ENCODE measurements at places on chromosomes 11 and 22.

GRCh38 chr11:76276781-76277155 is 70.5 kb upstream of the WNT11 start:
- no peak for DNase-seq

DNA sequence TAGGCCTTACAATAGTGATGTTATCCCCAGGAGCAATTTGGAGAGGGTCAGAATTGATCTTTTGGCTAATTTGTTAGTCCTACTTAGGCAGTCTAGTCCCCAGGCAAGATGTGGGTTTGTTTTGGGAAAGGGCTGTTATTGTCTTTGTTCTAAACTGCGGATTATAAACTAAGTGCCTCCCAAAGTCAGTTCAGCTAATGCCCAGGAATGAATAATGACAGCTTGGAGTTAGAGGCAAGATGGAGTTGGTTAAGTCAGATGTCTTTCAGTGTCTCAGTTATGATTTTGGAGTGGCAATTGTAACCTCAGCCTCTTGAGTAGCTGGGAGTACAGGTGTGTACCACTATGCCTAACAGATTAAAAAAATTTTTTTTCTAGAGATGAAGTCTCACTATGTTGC is 7.3 kb upstream of the CLNS1A start:
- DNase-seq, result no peak

GRCh38 chr11:32279672-32280071 is 155.7 kb downstream of the WT1 start:
- DNase-seq, result no peak

DNA sequence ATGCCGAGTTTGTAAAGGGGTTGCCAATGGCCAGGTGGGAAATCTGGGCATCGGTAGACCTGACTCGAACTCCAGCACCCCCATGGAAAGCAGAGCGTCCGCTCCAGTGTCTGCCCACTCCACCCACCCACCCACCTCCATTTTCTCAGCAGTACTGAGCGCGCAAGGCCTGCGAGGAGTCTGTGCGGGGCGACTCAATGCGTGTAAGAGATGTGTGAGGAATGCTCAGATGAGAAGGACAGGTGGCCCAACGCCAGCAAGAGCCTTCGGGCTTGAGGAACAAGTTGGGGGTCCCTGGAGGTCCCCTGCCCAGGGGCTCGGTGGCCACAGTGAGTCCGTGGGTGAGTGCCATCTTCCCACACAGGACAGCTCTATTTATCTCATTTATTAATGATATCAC is 50.6 kb downstream of the CERK start:
- DNase-seq, result no peak

DNA sequence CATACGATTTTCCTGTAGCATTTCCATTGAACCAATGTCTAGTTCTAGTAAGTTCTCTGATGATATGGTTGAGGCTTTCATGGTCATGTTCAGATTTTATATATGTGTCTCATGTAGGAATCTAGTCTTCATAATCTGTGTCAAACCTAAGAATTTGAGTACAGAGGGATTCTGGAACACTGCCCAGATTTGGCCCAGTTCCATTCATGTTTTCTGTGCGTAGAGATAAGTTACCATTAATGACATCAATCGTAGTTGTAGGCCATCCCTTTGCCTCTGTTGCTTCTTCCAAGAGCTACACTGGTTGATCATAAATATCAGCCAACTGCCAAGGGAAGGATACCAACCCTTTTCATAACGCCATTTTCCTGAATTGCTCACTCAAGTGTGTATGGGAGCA is 23.3 kb downstream of the ST3GAL4 start:
- no peak for DNase-seq

DNA sequence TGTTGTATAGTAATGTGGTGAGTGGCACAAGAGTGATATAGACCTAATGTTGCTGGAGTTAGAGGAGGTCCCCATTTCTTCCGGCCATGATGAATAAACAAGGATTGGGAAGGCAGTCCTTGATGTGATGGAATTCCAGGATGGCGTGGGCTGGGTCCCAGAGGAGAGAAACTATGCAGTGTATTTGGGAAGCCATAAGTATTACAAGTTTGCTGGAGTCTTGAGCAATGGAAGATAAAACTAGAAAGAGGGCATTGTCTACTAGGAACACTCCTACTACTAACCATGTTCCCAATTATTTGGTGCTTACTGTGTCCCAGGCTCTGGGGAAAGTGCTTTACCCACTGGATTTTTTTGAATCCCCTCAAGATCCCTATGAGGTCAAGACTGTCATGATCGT is 20.0 kb downstream of the LDLRAD3 start:
- no peak for DNase-seq

- no peak for DNase-seq
These were observed 2.9 kb upstream of the LRRC10B start for GRCh38 chr11:61505640-61506155.

DNA sequence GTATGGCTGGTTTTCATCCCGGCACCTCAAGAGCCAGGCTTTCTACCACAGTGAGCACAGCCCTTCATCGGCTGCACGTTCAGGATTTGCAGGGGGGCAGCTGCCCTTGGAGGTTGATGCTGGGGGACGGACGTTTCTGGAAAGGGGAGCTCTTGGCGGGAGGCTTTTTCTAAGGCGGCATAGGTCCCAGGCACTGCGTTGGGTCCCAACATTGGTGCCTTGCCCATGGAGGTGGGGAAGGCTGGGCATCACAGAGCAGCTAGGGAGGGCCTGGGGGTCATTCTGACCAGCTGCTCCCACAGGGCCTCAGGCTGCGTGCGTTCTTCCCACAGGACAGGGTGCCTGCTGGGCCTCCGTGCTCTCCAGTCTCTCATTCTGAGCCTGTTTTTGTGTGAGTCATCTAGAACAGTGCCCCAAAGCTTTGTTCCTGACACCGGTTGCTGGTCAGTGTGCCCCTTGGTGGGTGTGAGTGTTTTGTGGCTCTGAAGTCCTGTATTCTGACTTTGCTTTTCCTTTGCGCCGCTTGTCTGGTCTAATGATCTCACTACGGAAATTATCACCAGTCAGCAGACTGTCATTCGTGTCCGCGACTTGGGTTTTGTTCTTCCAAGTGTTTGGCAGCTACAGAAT is 275.9 kb downstream of the TBC1D22A start:
- DNase-seq, result no peak

- DNase-seq, result no peak
These were observed 17.1 kb upstream of the AGBL2 start for GRCh38 chr11:47732271-47732670.

GRCh38 chr11:35856259-35856658 is 87.6 kb upstream of the LDLRAD3 start:
- DNase-seq, result no peak

DNA sequence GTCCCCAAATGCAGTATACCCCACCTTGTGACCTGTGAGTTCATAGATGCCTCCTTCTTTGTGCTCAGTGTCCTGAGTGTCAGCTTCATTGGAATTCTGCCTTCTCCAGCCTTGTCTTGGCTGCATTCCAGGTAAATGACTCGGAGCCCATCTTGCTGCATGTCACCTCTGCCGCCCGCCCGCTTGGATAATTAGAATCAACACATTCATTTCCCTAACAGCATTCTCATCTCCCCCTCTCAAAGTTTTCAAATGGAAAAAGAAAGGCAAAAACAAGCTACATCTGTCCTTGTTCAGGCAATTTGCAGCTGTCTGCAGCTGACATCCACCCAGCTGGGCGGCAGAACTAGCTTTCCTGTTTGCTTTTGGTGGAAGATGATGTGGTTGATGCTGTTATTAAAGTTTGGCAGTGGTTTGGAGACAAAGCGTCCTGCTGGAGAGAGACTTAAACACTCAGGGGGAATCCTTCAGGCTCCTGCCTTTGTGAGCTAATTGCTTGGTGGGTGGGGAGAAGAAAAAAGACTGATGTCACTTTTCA is 198.8 kb upstream of the SEZ6L start:
- no peak for DNase-seq

- no peak for DNase-seq
These were observed 2.3 kb downstream of the OR51G1 start for GRCh38 chr11:4921796-4922195.

DNA sequence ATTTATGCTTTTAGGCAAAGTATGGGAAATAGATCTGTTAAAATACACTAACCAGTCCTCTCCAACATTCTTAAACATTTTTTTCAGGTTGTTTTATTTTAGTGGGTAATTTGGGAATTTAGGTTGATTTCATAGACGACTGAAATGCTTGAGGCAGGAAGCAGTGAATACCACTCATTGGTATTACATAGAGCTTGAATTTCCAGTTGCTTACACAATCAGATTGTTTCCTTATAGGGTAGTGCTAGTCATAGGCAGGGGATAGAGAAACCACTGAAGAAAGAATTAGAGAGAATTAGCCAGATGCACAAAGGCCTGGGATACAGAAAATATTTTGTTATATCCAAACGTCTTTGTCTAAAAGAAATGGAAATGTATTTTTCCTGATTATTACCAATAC is 23.9 kb upstream of the LYVE1 start:
- no peak for DNase-seq

GRCh38 chr11:34975482-34975881 is 59.1 kb downstream of the PDHX start:
- DNase-seq, result no peak

GRCh38 chr11:21289686-21290085 is 620.3 kb downstream of the NELL1 start:
- DNase-seq, result no peak

GRCh38 chr11:81237139-81237538 is 1496.5 kb downstream of the FAM181B start:
- DNase-seq, result no peak

DNA sequence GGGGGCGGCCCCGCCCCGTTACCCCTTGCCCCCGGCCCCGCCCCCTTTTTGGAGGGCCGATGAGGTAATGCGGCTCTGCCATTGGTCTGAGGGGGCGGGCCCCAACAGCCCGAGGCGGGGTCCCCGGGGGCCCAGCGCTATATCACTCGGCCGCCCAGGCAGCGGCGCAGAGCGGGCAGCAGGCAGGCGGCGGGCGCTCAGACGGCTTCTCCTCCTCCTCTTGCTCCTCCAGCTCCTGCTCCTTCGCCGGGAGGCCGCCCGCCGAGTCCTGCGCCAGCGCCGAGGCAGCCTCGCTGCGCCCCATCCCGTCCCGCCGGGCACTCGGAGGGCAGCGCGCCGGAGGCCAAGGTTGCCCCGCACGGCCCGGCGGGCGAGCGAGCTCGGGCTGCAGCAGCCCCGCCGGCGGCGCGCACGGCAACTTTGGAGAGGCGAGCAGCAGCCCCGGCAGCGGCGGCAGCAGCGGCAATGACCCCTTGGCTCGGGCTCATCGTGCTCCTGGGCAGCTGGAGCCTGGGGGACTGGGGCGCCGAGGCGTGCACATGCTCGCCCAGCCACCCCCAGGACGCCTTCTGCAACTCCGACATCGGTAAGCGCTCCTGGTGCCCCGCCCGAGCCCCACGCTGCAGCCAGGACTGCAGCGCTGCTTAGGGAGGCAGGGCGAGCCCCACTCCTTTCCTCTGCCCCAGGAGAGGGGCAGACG is at the start of gene TIMP3:
Gene TIMP3, plus strand, starts transcription at position 169 of the 700 bp plus-strand sequence. Its CDS starts 297 bp downstream, at position 466.
- DNase-seq, result peak; percentile 6

DNA sequence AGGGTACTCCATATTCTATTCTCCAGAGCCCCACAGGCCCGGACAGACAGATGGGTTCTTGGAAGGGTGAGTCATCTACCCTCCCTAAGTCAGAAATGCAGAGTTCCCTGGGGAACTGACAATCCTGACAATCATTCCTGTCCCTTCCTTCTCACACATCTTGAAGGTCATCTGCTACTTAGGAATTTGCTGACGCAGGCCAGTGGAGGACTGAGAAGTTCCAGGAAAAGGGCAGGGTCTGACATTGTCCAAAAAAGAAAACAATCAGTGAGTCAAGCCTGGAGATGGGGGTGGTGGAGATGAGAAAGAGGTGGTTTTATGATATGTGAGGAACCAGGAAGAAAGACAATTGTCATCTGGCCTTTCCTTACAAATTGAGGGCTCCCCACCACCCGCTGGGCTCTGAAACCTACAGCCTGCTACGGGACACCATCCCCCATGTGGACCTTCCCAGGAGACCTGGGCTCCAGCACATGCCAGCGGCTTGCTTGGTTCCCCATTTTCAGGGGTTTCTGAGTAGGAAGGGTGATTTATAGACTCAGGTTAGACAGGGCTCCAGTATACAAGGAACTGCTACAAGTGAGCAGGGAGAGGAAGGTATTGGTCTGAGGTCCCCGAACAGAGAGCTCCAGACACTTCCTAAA is 12.9 kb downstream of the CD59 start:
- DNase-seq, result no peak

GRCh38 chr11:121670266-121670665 is 217.5 kb upstream of the SORL1-AS1 start:
- DNase-seq, result no peak

GRCh38 chr22:48398181-48398905 is 1429.3 kb downstream of the BRD1 start:
- no peak for DNase-seq

DNA sequence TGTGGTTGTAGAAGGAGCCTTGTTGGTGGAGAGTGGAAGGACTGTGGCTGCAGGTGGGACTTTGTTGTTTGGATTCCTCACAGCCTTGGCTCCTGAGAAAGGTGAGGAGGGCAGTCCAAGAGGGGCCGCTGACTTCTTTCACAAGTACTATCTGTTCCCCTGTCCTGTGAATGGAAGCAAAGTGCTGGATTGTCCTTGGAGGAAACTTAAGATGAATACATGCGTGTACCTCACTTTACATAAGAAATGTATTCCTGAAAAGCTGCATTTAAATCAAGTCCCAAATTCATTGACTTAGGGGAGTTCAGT is 2.4 kb downstream of the FUT4 start:
- DNase-seq, result no peak

- DNase-seq, result no peak
These were observed 70.0 kb downstream of the RBX1 start for GRCh38 chr22:41021061-41021612.

DNA sequence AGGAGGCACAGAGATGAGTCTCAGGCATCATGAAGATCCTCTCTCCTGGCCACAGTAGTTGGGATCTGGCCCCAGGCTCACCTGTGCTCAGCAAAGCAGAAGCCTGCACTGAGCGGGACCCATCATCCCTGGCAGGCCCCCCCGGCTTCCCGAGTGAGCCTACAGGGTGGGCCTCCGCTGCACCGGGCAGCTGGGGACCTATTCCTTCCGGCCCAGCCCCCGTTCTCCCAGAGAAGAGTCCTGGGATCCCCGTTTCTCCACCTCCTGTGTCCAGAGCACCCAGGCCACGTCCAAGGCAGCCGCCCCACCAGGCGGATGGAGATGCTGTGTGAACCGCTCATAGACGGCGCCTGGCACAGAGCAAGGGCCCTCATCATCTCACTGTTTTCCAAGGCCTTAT is 52.5 kb downstream of the ANO1 start:
- no peak for DNase-seq

- DNase-seq, result no peak
These were observed 392.3 kb downstream of the MN1 start for GRCh38 chr22:27409299-27409698.

DNA sequence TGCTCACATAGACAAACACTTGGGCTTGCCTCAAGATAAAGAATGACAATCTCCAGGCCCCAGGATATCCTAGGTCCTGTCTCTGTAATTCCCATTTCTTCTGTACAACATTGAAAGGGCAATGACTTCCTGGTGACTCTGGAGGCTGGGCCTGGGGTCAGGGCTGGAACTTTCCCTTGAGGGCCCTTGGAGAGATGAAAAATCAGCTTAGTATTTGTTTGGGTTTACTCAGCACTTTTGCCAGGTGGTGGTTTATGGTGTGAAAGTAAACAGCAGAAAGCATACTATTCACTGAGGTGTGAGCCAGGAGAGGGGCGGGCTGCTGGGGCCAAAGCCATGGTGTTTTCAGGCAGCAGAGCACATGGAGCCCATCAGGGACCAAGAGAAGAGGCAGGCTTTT is 214.7 kb upstream of the NARS2 start:
- DNase-seq, result no peak

GRCh38 chr22:34798605-34799004 is 267.4 kb upstream of the ISX start:
- DNase-seq, result no peak

GRCh38 chr11:131858505-131858904 is 488.1 kb downstream of the NTM start:
- no peak for DNase-seq

GRCh38 chr11:37978647-37979046 is 1380.6 kb upstream of the RAG2 start:
- DNase-seq, result no peak
